Stimulated activated CD4-positive, alpha-beta T cell treated with anti-CD3 and anti-CD28 coated beads, Interleukin-4, amount 100 ng/mL, for 24 hours (primary cell): ENCODE measurements at places on chromosomes 7 and 10.

DNA sequence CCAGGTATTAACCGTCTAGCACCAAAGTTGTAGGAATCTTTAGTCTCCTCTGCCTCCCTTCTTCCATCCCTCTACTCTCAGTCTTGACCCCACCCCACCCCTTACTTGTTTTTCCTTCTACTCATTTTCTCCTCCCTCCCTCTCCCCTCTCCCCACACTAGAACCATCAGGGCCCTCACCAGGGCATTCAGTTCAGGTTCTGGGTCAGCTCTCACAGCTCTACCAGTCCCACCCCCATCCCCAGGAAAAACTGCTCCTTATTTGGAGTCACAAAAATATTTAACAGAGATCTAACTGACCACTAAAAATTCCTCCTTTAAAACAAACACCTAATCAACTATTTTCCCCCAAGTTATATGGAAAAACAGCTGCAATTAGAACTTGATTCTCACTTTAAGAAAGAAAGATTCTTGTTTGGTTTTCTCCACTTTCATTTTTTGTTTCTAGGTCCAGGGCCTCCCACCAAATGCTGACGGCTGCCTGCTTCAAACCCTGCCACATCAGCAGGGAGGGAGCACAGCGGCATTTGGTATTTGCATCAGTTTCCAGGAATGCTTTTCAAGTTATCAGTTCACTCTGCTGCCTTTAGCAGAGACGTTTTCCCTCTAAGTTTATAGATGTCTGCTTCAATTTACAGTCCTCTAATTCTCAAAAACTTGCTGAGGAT is 2.8 kb upstream of the COL1A2 start:
- no peak for DNase-seq

- no peak for DNase-seq
These were observed 167.9 kb upstream of the ZMIZ1 start for GRCh38 chr10:78900715-78901430.

- no peak for DNase-seq
These were observed 63.7 kb downstream of the TRUB1 start for GRCh38 chr10:115001506-115002381.

GRCh38 chr7:35537067-35538023 is 157.6 kb downstream of the HERPUD2 start:
- peak; percentile 80 for DNase-seq

DNA sequence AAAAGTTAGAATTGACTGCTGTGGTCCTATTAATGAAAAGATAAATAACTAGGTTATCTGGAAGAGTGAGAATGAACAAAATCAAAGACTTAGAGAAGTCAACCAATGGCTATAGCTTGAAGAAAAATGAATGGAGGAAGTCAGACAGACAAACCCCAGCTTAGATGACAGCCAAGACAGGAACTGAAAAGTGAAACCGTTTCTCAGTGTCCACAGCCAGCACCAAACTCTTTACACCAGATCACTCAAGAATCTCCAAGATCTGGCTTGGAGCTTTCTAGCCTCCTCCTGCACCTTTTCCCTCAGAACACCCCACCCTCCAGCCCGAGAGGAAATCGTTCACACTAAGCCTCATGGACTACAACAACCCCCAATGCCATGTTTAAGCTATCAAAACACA is 167.0 kb downstream of the SFMBT2 start:
- no peak for DNase-seq

DNA sequence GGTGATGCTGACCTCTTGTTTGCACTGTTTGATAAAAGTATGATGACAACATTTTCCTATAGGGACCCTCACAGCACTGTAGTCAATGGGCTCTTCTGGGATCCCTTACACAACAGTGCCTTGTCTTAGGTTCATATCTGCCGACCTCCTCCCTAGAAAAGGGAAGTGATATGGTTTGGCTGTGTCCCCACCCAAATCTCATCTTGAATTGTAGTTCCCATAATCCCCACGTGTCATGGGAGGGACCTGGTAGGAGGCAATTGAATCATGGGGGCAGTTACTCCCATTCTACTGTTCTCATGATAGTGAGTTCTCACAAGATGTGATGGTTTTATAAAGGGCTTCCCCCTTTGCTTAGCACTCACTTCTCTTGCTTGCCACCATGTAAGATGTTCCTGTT is 23.1 kb downstream of the ZC3HAV1 start:
- no peak for DNase-seq

DNA sequence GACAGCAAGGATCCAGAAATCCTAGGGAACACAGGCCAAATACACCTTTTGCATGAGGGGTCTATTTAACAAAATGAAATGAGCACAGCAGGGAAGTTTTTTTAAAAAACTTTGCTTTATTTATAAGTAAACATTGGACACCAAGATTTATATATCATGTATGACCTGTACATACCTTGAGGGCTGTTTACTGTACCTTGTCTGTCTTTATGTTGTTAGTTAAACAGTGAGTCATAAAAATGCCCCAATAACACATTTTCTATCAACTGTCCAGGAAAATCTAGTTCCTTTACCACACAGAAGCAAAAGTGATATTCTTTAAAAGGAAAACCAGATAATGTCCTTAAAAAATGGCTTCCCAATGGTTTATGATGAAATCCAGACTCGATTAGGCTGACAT is 45.1 kb upstream of the AGR3 start:
- DNase-seq, result no peak

- no peak for DNase-seq
These were observed 10.6 kb upstream of the UPP1 start for GRCh38 chr7:48078470-48078869.

DNA sequence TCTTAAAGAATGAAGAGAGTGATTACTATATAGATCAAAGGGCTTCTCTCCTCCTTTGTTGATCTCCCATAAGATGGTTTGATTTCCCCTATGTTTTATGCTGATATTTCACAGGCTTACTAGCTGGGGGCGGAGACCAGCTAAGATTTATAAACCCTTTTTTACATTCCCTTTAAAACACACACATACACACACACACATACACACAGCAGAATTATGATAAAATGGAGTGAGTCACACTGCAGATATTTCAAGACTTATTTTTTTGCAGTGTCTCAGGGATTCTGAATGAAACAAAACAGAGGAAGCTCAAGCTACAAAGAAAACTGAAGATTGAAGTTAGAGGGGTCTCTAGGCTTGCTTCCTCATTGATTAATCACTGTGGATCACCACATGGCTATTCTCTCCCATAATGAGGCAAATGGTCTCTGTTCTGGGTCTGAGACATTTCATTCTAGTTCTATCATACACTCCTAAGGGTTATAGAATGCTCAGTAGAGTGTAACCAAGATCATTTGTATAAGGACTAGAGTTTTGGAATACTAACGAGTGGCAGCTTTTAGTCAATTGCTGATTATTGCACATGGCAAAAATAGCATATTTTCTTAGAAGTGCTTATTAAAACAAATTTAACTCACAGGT is 18.6 kb downstream of the INA start:
- DNase-seq, result no peak

DNA sequence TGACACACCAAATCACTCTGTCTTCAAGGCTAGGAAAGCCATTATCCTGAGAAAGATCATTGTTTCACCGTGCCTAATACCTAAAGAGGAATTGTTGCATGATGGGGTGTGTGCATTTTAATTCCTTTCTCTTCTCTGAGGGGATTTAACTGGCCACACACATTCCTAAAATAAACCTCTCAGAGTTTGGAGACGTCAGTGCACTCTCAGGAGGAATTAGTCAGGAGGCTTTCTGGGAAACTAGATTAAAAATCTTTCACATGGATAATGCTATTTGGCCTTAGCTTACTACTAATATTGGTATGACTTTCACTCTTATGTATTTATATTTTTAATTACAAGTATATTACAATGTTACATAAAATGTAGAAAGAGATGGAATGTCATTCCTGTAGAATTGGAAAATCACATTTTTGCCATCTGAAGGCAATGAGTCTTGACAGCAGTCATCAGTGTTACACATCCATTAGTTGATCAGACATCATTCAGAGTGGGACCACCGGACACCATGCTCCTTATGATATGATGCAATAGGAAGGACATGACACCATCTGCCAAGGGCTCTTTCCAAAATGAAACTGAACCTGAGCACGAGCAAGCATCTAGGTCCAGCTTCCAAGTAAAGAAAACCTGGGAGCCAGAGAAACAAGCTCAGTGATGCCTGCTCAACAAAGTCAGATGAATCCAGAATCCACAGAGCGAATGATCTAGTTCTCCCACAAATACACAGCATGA is 43.1 kb upstream of the TMEM273 start:
- no peak for DNase-seq

DNA sequence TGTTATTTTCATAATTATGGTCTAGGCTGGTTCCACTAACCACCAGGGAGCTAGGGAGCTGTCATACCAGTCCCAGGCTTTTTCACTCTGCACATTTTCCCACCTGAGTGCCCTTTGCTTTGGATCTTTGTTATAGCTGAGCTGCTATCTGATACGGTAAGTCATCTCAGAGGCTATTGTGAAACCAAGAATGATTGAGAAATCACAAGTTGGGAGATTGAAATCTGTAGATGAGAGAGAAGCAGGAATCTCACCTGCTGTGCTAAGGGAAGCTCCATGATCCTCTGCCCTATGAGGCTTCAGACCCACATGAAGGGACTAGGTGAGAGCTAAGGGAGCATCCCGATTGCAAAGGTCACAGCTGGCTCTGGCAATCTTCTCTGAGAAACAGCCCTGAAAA is 307.8 kb downstream of the REEP3 start:
- no peak for DNase-seq

DNA sequence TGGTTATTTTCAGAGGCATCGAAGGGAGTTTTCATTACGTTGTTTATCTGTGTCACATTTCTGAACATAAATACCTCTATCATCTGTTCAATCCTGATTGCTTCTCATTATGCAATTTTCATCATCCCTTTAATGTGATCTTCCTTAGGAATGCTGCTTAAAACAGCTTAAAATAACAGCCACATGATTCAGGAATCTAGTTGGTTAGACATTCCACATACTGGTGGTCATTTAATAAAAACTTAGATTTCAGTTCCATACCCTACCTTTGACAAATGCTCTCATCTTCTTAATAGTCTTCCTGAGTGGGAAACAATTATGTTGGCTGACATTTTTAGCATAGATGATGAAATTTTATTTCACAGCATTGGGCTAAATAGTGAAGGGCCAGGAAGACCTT is 191.3 kb upstream of the CDCA7L start:
- no peak for DNase-seq

- DNase-seq, result no peak
These were observed 3.2 kb downstream of the PPRC1 start for GRCh38 chr10:102135956-102136526.

GRCh38 chr7:34973400-34973760 is 63.9 kb downstream of the DPY19L1 start:
- no peak for DNase-seq

DNA sequence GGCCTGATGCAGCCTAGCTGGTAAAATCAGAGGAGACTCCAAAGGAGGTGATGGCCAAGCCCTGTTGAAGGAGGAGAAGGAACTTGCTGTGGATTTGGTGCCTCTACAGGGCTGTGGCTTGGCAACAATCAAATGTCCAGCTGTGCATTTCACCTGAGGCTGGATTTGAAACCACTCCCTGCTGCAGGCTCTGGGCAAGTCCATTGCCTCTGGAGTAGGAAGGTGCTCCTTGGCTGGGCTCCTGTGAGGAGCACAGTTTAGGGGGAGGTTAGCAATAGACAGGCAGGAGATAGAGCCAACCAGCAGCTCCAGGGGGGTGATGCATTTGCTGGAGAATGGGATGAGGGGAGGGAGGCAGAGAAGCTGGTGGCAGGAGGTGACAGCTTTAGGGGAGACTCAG is 26.5 kb downstream of the CDH23 start:
- no peak for DNase-seq

DNA sequence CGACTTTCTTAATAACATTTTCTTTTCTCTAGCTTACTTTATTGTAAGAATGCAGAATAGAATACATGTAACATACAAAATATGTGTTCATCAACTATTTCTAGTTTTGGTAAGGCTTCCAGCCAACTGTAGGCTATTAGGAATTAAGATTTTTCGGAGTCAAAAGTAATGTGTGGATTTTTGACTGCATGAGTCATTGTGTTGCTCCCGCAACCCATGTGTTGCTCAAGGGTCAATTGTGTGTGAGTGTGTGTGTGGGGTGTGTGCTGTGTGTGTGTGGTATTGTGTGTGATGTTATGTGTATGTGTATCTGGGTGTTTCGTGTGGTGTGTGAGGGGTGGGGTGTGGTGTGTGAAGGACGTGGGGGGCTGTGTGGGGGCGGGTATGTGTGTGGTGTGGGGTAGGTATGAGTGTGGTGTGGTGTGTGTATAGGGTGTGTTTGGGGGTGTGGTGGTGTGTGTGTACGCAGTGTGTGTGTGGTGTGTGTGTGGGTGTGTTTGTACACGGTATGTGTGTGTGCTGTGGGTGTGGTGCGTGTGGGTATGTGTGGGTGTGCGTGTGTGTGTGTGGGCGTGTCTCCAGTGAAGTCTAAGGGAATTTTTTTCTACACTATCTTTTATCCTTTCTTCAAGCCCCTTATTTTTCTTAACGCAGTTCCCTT is 60.5 kb downstream of the RSU1 start:
- no peak for DNase-seq

DNA sequence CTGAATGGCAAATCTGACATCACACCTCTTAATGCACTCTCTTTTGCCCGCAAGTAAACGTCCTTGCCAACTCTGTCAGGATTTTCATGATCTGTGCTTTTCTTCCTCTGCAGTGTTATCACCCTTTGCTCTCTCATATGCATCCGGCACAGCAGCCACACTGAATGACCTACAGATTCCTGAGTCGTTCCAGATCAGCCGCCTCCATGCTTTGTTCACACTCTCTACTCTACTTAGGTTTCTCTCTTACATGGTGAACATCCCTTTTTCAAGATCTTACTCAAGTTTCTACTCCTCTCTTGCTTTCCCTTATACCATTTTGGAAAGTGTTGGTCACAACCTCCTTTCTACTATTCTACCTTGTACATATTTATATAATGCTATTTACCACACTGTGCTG is 127.7 kb upstream of the AOAH start:
- DNase-seq, result peak; percentile 35

DNA sequence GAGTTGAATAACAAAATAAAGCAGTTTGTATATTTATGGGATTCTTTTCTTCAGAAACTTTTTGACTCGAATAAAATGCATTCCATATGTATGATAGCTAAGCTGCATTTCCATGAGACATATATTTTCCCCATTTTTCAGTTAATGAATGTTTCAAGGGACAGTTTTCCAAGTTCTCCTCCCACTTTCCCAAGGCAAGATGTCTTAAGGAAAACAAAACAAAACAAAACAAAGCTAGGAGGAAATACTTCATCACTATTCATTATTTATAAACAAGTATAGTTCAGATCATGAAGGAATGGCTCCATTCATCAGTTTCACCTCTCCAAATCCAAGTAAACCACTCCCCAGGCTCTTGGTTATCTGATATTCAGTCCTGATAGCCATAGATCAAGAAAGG is 261.0 kb downstream of the WDR11 start:
- no peak for DNase-seq
